ENCODE measurements at places on chromosomes 2 and 18.

DNA sequence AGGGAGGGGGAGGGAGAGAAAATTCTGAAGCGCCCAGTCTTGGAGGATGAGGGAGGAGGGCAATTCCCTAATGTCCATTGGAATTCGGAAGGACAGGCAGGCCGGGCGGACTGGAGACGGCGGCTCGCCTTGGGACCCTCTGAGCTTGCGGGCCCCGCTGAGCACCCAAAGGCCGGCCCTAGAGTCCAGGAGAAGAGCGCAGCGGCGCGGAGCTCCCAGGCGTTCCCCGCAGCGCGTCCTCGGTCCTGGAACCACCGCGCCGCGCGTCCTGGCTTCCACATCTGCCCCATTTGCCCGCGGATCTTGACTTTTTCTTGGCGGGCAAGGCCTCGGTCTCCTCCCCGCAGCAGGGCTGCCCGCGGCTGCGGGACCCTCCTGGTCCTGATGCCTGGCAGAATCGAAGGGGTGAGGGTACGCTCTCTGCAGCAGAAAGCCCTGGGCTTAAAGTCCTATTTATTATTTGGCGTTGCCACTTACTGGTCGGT is 675 bp upstream of the MLPH start:
- DNase-seq: no peak

- DNase-seq: no peak
Measured at GRCh38 chr2:127342101-127342500, 45.7 kb downstream of the MAP3K2 start.

DNA sequence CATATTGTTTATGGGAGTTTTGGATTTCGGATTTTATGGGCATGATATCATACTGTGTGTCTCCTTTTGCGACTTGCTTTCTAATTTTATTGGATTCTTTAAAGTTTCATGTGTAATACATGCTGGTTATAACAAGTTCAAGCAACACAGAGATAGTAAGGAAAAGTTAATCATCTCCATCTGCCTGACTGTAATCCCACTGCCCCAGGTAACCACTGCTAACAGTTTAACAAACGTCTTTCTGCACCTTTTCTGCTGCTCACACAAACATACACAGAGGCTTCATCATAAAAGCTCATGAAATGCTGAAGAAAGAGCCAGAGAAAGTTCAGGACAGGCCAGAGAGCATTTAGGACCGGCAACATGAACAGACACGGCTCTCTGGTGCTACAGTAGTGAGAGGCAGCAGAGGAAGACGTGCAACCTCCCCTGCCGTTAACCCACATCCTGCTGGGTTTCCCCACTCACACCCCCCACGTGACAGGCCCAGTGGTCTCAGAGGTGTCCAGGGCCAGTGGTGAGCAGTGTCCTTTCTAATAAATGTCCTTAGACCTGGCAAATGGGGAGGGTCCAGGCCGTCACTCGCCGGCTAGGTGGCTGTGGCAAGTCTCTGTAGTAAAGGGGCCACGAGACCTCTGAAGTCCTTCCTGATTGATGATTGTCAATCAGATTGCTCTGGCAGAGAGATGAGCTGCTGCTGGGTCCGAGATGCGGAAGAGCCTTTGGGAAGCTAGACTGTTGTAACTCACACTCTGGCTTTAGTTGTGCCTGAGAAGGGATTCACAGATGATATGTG is 43.0 kb upstream of the SLC1A4 start:
- peak; percentile 76 for DNase-seq

- no peak for DNase-seq
Measured at GRCh38 chr2:236133410-236134012, 34.7 kb downstream of the GBX2 start.

- no peak for DNase-seq
Measured at GRCh38 chr2:79200762-79201161, 41.2 kb upstream of the REG3A start.

- no peak for DNase-seq
Measured at GRCh38 chr2:25417715-25418369, 76.1 kb upstream of the DNMT3A start.

DNA sequence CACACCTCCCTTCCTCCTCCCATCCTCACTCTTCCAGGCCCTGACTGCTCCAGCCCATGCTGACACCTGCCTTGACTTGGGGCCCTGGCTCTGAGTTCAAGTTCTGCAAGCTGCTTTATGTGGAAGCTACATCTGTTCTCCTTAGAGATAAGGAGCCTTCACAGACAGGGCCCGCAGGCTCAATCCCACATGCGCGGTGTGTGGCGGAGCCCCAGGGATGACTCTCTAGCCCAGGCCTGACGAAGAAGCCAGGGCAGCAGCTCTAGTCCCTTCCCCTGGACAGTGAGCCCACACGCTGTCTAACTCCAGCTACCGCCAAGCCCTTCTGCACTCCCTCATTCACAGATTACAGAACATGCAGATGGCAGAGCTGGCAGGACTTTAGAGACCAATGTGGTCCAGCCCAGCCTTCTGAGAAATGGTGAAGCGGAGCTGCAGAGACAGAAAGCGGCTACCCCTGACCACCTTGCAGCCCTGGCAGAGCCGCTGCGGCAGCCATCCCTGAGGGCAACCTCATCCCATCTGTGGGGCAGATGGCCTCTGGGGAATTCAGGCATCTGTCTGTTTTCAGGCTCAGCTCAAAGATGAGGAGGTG is 304.3 kb downstream of the CELF4 start:
- no peak for DNase-seq

GRCh38 chr18:74498712-74499627 is 2.8 kb downstream of the CNDP2 start:
- peak; percentile 84 for DNase-seq

DNA sequence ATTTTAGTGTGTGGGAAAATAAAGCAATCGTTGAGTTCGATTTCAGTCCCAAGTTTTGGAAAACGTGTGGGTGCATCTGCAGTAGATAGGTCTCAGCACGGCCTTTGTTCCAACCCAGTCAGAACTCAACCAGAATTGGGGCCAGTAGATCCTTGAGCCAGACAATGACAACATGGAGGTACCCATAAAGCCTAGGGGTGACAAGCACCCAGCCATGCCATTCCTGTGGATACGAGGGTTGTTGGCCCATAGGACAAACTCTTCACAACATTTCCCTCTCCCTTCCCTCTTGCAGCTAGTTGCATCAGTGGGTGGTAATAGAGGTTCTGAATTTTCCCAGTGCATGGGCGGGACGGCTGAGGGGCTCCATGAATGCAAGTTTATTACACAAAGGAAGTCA is 60.1 kb downstream of the ST3GAL5 start:
- DNase-seq: no peak

GRCh38 chr2:238839428-238839827 is 8.5 kb upstream of the TWIST2 start:
- no peak for DNase-seq

DNA sequence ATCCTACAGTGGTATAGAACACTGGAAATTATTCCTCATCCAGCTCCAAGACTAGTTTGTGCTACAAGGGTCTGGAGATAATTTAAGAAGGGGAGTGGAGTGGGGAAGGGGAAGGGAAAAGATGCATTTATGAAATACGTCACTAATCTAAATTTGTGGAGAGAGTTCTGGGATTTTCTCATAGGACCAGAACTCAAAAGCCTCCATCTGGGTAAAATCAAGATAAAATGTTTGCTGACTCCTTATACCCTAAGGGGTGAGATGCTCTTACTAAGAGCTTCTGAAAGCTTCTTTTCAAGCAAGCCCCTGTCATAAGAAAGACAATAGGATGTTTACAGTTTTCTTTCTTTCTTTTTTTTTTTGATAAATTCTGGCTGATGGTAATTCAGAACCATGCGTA is 88.5 kb upstream of the RBMS1 start:
- DNase-seq: no peak

- no peak for DNase-seq
Measured at GRCh38 chr2:135047300-135047699, at the start of gene MAP3K19. Gene MAP3K19, minus strand, starts transcription at chr2:135047447. Its CDS starts 22,800 bp downstream, at chr2:135024647.

- DNase-seq: peak; percentile 84
Measured at GRCh38 chr2:218217360-218218267, 625 bp downstream of the ARPC2 start.

DNA sequence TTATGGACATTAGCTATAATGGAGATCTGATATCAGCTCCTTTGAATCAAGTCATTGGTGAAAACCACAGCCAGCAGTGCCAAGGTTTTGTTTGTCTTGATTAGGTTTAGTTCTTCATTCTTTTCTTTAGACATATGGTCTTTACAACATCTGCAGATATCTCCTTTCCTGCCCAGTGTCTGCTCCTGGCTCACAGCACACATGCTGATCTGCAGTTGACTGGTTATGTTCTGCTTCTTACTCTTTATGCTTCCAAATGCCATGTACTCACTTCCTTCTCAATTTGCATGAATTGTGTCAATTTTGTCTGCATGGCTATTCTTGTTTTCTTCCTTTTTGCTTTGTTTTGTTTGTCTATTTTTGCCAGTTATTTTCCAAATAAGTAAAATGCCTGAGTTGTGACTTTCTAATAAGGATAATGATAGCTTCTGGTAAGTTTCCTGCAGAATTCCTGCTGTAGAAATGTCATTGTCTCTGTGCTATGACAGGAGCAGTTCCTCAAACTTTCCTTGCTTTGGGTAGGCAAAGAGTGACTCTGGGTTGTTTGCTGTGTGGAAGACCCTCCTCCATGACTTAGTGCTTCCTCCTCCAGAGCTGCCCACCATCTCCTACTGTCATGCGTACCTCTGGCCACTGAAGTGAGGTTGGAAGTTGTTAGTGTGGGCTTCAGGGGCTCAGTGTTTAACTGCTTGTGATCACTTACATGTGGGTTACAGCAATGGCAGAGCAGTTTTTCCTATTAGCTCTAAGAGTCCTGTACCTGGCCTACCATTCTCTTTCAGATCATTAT is 8.2 kb downstream of the ARHGAP25 start:
- DNase-seq: no peak

DNA sequence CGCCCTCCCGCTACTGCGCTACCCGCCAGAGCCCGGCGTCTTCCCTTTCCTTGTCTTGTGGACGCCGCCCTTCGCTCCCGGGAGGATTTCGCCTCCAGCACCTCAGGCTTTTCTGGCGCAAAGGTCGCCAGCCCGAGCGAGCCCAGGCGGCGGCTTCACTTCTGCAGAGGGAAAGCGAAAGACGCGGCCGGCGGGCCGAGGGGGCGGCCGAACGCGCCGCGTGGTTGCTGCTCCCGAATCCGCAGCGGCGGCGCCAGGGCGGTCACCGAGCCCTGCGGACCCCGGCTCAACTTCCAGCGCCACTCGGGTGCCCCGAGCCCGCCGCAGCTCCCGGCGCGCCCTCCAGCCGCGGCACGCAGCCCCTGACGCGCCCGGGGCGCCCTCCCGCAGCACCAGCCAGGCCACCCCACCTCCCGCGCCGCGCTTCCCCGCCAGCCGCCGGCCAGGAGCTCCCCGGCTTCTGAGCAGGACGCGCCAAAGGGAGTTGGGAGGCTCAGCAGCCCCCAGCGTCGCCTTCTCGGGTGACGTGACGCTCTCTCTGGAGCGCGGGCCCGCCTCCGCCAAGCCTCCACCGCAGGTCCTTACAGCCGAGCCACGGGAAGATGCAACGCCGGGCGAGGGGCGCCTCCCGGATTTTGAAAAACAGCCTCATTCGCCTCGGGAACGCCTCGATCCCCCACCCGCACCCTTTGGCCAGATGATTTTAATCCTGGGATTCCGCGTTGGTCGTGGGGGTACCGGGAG is 84.9 kb upstream of the EPB41L3 start:
- DNase-seq: peak; percentile 6

- peak; percentile 55 for DNase-seq
Measured at GRCh38 chr2:230160112-230160660, 59.6 kb downstream of the SP110 start.

GRCh38 chr2:207049122-207049521 is 109.8 kb downstream of the CPO start:
- no peak for DNase-seq

GRCh38 chr2:39241588-39241987 is 2.2 kb downstream of the CDKL4 start:
- no peak for DNase-seq

GRCh38 chr2:192051533-192051932 is 143.2 kb downstream of the TMEFF2 start:
- no peak for DNase-seq

- DNase-seq: peak; percentile 87
Measured at GRCh38 chr2:42102024-42102590, 54.3 kb downstream of the PKDCC start.

- DNase-seq: no peak
Measured at GRCh38 chr2:39133215-39133851, 12.5 kb upstream of the SOS1 start.

DNA sequence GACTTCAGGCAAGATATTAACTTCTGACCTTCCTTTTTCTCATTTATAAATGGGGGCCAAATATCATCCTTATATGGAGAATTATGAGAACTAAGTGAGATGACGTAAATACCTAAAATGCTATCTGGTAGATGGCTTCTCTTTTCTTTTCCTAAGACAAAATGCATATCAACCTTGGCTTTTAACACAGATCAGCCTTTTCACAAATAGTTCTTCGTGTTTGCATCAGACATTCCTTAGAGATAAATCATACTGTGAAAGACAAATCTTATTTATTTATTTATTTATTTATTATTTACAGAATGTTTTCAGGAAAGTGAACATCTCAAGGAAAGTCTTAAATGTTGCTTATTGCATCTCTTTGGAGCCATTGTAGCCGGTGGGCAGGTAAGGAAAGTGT is 62.8 kb downstream of the NBEAL1 start:
- DNase-seq: no peak
